ENCODE measurements at places on chromosomes 2 and 18.

GRCh38 chr2:239575931-239576445 is 175.2 kb upstream of the HDAC4 start:
- no peak for DNase-seq

DNA sequence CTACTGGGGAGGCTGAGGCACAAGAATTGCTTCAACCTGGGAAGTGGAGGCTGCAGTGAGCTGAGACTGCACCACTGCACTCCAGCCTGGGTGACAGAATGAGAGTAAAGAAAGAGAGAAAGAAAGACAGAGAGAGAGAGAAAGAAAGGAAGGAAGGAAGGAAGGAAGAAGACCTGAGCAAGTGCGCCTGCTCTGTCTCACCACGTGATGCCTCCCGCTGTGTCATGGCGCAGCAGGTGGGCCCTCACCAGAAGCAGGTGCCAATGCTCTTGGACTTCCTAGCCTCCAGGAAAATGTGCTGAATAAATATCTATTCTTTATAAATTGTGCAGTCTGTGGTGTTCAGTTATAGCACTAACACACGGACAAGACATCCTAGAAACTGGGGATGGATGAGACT is 270.0 kb downstream of the CYP26B1 start:
- DNase-seq, result no peak

DNA sequence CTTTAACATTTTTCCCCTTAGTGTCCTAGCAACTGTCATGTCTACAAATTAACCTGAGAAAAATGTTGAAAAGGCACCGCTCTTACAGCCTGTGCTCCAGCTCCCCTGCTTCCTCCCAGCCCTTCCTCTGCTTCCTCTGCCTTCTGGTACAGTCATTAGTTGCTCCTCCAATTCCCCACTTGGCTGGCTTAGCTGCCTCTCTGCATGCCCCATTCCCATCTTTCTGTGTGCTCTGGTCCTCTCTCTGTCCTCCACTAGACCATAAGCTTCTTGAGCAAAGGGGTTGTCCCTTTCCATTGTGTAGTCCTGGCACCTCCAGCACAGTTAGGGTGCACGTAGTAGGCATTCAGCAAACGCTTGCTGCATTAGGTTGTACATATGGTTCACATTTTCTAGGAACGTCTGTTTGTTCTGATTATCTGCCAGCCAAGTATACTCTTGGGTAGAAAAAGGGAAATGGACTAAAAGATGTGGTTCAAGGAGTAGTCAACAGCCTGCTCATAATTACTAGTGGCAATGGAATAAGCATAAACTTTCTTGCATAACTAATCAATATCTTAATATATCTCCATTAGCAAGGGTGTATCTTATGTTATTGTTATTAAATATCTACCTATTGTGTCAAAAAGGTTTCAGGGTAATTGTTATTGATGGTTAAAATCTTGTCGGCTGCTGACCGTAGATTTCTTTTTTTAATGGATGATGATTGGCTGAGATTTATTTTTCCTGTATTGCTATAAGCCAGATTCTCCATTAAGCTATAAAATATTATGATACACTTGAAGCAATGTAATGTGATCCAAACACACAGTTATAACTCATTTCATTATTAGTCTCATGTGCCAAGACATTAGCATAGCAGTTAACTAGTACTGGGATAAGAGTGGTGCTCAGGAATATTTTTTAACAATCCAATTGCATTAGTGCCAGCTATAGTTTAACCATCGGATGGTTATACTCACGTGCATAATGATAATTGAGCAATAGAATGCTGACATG is 340.1 kb downstream of the SLC4A3 start:
- no peak for DNase-seq

GRCh38 chr2:28312307-28313219 is 80.1 kb upstream of the FOSL2 start:
- DNase-seq, result no peak
